Ovary (tissue), 10 donors: ENCODE measurements at places on chromosomes 6 and 20.
A peak's percentile ranks its signal among the peaks of the same experiment; 100 is the strongest.

DNA sequence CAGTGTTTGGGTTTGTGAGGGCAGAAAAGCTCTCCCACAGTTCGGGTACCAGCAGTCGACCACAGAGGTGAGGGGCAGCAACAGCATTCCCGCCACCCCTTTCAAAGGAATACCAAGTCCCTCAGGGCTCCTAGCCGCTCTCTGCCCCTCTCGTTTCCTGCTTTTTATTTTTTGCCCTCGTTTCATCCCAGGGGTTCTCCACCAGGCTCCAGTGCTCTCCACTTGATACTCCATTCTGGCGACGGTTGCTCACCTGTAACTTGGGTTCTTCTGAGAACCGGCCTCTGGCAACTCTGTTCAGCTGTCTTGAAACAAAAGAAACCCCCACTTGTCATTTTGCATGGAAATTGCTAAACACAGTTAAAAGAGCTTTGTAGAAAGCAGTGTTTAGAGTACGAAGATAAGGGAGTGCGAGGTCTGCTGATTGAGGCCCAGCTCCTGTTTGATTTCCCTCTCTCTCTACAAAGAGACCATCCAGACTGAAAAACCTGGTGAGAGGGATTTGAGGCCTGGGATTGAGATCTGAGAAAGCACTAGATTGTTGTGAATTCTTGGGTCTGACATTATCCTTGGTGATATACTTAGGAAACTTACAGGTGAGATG lies 28.7 kb downstream of the IGF2R start:
- DNase-seq: no peak

GRCh38 chr6:143594647-143595046 lies 83.1 kb upstream of the PHACTR2 start:
- no peak for DNase-seq

DNA sequence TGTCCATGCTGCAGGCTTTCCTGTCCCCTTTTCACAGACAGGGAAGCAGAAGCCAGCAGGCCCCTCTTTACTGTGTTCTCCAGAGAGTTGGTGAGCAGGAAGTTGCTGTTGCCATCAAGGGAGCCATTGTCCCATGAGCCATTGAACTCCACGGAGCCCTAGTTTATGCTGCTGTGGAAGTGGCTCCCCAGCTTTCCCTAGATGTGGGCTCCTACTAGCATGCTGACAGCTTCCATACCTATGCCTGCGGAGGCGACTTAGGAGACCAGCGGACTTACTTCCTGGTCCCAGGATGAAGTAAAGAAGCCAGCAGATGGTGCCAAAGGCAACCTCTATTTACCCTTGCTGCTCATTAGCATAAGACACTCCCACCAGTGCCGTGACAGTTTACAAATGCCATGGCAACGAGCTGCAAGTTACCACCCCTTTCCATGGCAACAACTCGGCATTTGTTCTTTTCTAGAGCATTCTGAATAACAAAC lies 30.8 kb upstream of the FKBP1A start:
- no peak for DNase-seq

- no peak for DNase-seq
These were observed 2.9 kb downstream of the DDX39B start for GRCh38 chr6:31538805-31539400.

DNA sequence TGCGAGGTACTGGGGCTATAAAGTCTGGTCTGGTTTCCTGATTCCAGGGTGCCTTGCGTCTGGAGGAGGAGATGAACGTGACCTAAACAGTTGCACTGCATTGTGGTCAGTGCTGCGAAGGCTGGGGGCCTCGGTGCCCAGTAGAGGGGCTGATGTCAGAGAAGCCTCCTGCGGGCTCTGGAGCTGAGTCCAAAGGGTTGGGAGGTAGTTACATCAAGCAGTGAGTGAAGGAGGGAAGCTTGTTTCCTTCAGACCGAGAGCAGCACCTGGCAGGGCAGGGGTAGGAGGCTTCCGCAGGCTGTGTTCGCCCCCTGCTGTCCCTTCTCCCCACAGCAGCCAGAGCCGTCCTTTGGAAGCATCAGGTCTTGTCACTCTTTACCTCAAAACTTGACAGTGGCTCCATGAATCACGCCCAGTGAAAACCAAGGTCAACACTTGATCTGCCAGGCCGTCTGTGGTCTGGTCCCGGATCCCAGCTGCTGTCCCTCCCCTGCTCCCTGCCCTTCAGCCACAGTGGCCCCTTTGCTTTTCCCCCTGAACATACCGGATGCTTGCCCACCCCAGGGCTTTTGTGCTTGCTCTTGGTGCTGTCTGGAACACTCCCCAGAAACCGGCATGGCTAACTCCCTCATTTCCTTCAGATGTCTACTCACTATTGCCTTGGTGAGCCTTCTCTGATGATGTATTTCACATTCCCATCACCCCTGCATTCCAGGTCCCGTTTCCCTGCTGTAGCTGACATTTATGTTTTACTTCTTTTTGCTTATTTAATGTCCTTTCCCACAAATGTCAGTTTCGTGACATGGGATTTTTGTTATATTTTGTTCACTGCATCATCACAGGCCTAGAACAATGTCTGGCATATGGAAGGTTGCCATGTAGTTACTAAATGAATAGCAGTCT lies 7.0 kb downstream of the DYNLRB1 start:
- peak; percentile 59 for DNase-seq

GRCh38 chr6:133467982-133468380 lies 226.8 kb downstream of the EYA4 start:
- no peak for DNase-seq

- DNase-seq: no peak
These were observed 18.3 kb upstream of the HLA-E start for GRCh38 chr6:30470968-30471367.

DNA sequence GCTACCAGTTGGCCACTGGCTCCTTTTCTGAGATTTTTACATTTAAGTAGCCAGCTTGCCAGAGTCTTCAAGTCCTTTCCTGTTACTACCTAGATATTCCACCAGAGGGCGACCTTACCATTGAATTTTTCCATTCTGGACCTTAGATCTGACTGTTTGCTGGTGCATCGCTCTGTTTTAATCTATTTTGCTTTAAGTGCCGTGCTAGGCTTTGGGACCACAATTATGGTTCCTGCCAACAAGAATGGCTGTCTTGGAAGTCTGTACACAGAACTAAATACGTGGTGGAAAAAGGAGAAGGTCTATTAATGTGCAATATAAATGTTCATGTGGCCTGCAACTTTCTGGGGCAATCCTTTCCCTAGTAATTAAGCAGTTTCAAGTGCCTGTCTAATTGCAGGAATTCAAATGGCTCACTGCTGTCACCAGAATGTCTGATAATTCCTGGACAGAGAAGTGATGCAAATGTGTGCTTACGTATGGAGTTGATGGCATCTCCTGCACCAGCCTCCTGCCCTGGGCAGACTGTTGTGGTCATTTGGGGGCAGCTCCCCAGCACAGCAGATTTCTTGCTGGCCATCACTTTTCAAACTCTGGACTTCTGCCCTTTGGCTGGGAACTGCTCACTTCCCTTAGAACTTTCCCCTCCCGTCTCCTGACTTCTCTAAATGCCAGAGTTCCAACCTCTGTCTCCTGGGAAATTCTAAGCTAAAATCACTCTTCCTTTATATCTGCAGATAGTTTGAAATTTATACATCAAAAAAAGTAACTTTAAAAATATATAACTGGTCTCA lies 5.6 kb upstream of the HLA-DOA start:
- DNase-seq: no peak

GRCh38 chr20:53052380-53052779 lies 80.2 kb downstream of the TSHZ2 start:
- DNase-seq: no peak

DNA sequence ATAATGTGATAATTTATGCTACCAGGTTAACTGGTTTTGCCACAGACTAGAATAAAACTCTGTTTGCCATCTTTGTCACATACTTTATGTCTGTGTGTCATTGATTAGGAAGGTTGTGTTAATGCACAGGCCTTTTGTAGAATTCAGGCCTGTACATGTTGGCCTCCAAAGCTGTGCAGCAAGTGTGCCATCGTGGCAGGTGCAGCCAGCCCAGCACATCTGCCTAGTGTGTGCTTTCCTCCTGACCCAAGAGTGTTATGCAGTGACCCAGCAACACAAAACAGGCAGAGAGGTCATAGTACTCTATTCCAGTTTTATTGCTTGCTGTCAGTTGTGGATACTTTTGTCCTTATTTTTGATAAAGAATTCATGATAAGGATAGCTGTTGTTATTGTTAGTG lies 3.7 kb downstream of the MAP3K4 start:
- DNase-seq: no peak

DNA sequence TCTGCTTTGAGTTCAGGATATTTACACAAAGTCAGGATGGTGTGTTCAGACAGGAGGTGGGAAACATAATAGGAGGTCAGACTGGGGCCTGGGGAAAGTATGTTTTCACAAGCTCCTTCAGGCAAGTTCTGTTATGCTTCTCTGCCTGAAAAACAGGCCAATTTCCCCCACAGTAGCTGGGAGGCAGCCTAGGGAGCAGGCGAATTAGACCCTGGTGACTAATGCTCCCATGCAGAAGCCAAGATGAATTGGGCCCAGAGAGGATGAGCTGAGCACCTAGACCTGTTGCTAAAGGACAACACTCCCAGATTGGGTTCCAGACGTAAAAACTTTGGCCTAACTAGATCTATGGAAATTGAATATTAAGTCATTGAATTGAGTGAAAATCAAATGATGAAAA lies 142.2 kb upstream of the MAP3K7 start:
- DNase-seq: no peak
